ENCODE measurements at places on chromosomes 1 and 21.

GRCh38 chr1:159142391-159142663 lies 29.1 kb upstream of the CADM3 start:
- DNase-seq, result no peak

DNA sequence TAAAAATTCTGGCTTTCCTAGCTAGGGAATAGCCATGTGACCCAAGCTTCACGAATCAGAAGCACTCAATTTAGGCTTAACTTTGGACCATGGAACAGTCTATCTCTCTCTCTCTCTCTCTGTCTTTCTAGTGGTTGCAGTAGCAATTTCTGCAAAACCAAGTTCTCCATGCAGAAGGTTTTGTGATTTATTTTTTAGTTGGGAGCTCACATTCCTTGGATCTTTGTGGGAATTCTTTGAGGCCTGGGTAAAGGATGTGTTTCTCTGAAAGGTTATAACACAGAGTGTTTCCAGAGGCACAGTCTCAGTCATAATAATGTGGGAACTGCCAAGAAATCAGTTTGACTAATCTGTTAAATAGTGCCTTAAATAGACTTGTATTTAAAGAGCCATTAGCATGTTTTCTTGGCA lies 112.3 kb upstream of the COL11A1 start:
- no peak for DNase-seq

DNA sequence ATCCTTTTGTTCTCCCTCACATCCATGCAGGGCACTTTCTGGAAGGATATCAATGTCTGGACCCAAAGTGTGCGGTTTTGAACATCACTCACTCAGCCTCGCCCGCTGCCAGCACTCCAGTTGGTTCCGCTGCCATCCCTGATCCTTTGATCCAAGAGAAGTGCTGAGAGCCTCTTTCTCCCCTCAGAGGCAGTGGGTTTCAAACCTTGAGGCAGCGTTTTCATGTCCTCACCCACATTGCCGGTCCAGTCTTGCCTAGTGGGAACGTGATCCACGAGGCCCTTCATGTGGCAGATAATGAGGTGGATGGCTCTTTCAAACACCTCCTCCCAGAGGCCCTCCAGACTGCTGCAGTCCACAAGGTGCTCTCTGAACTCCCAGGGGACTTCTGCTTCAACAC lies 122.2 kb downstream of the ACTL8 start:
- DNase-seq, result no peak

- no peak for DNase-seq
Measured at GRCh38 chr1:97384294-97384968, 536.4 kb downstream of the DPYD start.

- DNase-seq, result no peak
Measured at GRCh38 chr1:206709322-206709721, 24.6 kb downstream of the MAPKAPK2 start.

DNA sequence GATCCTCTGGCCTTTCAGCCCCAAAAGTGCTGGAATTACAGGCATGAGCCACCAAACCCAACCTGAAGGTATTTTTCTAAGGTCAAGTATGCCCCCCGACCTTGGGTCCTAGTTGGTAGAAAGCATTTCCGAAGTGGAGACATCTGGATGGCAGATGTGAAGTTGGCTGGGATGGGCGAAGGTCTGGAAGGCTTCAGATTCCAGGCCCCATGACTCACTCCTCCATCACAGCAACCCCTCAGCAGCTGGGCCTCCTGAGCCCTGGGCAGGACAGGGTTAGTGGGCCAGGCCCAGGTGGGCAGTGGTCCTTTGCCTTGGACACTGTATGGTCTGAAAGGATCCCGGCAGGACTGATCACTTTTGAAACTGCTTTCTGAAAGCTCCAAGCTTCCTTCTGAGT lies 23.3 kb downstream of the NAV1 start:
- no peak for DNase-seq

- no peak for DNase-seq
Measured at GRCh38 chr1:17857996-17858395, 102.9 kb downstream of the ACTL8 start.

- DNase-seq, result no peak
Measured at GRCh38 chr1:198162091-198162767, 5.4 kb downstream of the NEK7 start.

GRCh38 chr1:75725266-75725665 lies 757 bp downstream of the ACADM start:
- DNase-seq, result no peak

DNA sequence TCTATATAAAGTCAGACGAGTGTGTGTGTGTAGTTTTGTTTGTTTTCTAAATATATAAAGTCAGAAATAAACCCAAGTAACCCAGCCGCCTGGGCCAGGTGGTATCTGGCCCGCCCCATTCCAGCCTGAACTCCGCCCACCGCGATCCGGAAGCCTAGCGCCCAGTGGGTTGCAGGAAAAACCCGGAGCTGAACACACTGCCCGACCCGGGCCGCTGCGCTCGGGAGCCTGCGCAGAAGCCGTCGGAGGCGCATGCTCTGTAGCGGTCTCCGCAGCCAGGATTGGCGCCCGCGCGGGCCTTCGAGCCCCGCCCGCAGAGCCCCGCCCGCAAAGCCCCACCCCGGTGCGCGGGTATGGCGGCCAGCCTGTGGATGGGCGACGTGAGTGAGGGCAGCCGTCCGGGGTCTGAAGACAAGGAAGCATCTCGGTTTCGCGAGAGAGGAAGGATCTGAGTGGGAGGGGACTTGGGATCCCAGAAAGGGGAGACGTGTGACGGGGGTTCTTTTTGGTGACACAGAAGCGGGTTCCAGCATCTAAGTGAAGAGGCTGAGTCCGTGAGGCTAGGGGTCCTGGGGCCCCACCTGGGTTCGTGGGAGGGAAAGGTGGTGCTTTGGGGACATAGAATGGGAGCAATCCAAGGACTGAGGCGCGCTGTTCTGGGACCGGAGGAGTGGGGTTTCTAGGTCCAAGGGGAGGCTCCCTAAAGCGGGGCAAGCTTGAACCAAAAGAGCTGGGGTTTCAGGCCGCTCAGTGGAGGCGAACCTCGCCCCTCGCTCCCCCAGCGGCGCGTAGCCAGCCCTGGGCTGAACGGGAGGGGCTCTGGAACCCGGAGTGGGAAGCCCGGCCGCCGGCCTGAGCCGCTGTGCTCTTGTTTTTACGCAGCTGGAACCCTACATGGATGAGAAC lies at the start of gene TRNAU1AP:
TRNAU1AP (plus strand) TSS at position 328 of the 906 bp plus-strand sequence; CDS start at position 354, 26 bp downstream.
- DNase-seq, result peak; percentile 98

DNA sequence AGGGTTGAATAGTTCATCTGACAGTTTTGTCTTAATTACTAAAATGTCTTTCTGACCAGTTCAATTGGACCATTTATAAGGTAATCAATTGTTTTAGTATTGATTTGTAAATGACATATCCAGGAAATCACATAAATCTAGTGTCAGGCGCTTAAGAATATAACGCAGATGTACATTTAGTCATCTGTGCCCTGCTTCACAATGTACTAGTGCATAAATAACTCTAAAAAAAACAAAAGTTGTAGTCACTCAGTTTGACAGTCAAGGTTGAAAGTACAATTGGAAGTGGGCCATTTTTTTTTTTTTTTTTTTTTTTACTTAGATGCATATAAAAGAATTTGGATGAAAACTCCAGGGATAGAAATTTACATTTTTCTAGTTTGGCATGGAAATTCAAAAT lies 490.4 kb downstream of the PTPRC start:
- no peak for DNase-seq

- DNase-seq, result no peak
Measured at GRCh38 chr1:102919659-102920058, 188.7 kb downstream of the COL11A1 start.

DNA sequence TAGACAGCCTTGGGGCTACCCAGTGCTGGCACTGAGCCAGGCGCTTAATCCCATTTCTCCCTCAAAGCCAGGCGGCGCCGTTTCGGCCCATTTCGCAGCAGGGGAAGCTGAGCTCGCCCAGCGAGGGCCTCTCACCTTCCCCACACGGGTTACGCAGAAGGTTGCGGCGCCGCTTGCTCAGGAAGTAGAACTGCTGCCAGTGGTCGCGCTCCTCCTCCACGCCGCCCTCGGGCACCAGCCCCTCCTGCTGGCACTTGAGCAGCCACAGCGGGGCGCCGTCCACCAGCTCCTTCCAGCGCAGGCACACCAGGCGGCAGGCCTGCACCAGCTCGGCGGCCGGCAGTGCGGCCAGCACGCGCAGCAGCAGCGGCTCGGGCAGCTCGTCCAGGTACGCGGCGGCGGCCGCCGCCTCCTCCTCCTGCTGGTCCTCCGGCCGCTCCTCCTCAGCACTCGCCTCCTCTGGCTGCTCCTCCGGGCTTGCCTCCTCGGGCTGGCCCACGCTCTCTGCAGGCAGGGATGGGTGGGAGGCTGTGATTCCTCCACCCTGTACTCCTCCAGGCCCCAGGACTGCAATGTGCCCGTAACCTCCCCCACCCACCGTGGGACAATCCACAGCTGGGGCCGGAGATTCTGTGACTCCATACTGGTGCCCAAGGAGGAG lies 3.8 kb downstream of the FBXO2 start:
- DNase-seq, result no peak

DNA sequence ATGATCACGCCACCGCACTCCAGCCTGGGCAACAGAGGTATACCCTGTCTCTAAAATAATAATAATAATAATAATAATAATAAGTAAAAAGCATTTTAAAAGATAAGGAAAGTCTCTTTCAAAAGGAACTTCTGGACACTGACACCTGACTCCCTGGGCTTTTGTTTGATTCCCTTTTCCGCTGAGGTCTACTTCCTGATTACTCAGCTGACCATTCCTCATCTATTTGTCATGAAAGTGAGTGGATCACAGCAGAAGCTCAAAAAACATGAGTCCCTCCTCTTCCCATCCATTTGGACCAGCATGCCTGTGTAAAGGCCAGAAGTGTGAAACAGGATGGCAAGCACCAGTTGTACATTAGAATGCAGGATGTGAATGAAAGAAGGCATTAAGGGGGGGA lies 61.1 kb upstream of the FBXO28 start:
- no peak for DNase-seq

DNA sequence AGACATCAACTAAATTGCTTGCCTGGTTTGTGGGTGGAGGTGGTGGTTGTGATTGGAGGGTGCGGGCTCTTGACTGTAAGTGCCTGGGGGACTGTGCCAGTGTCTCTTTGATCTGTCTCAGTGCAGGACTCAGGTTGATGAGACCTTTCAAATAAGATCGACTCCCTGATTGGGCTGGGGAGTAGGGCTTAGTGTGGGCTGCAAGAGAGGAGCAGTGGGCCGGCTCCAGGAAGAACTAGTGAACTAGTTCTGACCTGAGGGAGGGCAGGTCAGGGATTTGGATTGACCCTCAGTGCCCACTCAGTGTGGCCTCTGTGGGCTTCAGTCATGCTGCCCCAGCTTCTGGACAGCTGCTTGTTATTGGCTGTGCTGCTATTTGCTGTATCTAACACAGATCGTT lies 130.6 kb upstream of the CACNA1E start:
- no peak for DNase-seq

- DNase-seq, result no peak
Measured at GRCh38 chr1:169495046-169495775, 9.5 kb upstream of the SLC19A2 start.

GRCh38 chr1:204456826-204457442 lies 37.7 kb downstream of the PIK3C2B start:
- no peak for DNase-seq

- DNase-seq, result no peak
Measured at GRCh38 chr1:17617787-17618557, 78.5 kb downstream of the ARHGEF10L start.

All from NCI-H2107 (cell line).